ENCODE measurements at places on chromosomes 4 and X.
A peak's percentile ranks its signal among the peaks of the same experiment; 100 is the strongest.

DNA sequence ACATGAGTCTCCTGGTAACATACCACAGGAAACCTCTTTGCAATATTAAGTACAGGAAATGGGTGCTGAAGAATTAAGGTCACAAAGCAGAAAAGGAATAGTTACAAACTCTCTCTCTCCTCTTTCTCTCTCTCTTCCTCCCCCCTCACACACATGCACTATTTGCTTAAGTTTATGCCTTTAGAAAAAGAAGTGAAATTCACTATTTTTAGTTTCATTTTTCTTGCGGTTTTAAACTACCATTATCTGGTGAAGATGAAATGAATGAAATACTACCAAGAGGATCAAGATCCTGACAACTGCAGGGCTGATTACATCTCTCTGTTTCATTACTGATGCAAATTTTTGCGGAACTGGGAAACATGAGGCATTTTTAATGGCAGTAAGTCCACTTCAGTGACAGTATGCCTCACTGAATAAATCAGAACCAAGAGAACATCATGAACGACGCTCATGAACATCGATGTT is 64.3 kb upstream of the FTHL17 start:
- DNase-seq = no peak

GRCh38 chrX:122046815-122047214 is 999.4 kb downstream of the GLUD2 start:
- DNase-seq = no peak

DNA sequence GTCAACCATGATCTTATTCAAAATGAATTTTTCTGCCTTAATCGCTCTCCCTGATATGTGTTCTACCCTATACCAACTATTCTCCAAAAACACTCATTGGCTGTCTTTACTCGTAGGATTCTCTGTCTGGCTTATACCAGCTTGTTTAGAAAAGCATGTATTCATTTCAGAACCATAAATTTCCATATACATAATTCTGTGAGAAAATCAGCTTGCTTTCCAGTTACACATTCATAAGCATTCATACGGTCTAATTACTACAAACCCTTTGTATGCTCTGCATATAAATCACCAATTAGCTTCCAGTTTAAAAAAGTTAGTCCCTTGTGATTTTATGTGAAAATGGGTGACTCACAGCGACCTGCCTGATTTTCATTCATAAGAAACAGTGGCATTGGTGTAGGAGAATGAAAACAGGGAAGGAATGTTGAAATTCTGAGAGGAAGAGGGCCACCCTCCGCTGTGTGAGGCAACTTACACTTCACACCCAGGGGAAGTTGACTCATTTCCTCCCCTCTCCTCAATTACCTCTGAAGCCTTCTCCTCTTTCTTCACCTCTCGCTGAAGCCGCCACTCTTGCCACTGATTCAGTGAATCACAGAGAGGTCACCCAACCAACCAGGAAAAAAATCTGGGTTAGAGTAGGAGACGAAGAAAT is 63.3 kb downstream of the MEPE start:
- DNase-seq = no peak

GRCh38 chr4:139018501-139018900 is 2.9 kb downstream of the NOCT start:
- DNase-seq = no peak

- DNase-seq = no peak
Measured at GRCh38 chrX:127190381-127190780, 370.9 kb downstream of the PRR32 start.

DNA sequence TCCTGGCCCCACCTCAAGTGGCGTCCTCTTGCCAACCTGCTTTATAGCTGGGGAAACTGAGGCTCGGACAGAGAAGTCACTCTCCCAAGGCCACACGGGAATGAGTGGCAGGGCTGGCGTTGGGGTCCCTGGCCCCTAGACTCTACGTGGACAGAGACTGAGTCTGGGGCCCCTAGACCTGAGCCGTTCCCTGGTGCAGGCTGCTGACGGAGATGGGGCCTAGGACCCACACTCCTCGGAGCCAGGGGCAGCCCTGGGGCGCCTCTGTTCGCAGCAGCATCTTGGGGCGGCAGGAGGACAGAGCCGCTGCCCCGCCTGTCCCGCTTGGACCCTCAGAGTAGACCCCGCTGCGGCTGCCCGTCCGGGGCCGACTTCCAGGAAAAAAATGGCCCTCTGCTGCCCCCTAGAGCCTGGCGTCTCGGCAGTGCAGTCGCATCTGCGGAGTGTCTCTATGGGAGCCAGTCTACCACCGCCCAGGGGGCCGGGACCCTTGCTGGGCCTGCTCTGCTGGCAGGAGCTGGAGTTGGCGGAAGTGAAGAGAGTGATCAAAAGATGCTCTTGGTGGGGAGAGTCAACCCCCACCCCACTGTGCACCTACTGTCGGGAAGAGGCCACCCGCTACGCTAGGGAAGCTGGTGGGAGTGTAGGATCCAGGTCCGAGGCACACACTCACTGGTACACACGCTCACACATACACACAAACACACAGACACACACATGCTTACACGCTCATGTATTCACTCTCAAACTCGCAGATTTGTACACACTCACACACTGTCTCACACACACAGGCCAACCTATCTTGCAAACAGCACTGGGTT is 220.1 kb downstream of the AFAP1 start:
- DNase-seq = peak; percentile 68

GRCh38 chr4:131091896-131092295 is 1995.9 kb downstream of the C4orf33 start:
- DNase-seq = peak; percentile 60

- DNase-seq = no peak
Measured at GRCh38 chr4:148048598-148048997, 316.7 kb downstream of the ARHGAP10 start.

Data from NCI-H82 (cell line).